ENCODE measurements at places on chromosomes 4 and X. TPM values are rescaled to one million over a fixed set of nuclear protein-coding genes. Genes with fewer than 3 reads are reported as not detected.

The MAOA gene
- polyA plus RNA-seq, result 31.9 TPM

DNA sequence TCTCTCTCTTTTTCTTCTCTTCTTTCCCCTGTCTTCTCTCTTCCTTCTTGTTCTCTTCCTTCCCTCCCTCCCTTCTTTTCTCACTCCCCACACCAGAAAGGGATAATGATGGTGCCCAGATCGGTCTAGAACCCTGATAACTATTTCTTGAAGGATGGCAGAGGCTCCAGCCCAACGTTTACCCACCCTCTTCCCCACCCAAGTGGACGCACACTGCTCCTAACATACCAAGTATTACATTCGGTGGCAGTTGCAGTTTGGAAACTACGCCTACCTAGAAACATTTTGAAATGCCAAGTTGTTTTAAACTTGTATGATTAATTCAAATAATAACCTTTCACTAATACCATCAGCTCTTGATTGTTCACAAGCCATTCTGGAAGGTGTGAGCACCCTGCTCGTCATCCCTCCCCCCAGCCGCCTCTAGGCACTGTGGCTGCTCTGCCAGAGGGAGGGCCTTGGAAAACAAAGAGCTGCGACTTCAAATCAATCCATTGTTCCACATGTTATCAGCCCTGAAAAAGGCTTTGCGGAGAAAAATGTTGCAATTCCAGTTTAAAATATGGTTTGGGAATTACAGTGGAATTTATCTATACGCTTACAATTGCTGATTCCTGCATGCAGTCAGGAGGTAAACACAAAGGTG is 1017.5 kb upstream of the TENM3 start:
- no peak for DNase-seq

The DDIT4L gene
- 3.2 TPM for polyA plus RNA-seq

GRCh38 chrX:1398431-1399340 is 6.8 kb upstream of the SLC25A6 start:
- DNase-seq, result no peak

DNA sequence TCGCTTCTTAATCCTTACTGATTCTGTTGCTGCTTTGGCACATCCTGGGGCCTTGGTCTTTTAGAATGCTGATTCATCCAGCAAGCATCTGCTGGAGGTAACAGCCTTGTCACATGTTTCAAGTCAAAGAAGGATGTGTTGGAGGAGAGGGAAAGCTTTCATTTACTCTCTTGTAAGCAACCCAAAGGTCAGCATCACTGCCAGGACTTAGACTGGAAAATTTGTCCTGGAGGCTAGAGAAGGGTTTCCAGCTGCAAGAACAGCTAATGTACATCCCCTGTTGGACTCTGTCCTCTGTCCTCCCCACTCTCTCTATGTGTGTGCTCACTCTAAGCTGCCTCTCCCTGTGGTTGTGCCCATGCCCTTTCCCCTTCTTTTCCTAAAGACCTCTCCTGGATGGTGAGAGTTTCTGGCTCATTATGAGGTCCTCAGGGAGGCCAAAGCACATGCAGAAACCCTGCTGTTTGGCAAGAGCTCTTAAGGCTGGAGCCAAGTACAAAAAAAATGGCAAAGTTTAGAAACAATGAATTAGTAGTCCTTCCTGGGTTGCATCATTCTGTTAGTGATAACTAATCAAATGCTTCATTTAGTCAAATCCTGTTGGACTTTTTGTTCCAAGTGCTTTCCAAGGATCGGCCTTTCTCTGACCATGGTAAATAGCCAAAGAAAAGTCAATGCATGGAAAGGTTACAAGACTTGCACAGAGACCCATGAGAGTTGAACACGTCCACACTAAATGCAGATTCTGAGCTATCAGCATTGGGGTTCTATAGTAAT is 13.4 kb upstream of the SRPX start:
- no peak for DNase-seq

GRCh38 chr4:46388857-46389256 is 1.1 kb downstream of the GABRA2 start:
- DNase-seq, result no peak

- no peak for DNase-seq
These were observed 92.6 kb upstream of the KDR start for GRCh38 chr4:55218041-55218440.

GRCh38 chrX:138287205-138287877 is 424.2 kb downstream of the FGF13 start:
- peak; percentile 5 for DNase-seq

DNA sequence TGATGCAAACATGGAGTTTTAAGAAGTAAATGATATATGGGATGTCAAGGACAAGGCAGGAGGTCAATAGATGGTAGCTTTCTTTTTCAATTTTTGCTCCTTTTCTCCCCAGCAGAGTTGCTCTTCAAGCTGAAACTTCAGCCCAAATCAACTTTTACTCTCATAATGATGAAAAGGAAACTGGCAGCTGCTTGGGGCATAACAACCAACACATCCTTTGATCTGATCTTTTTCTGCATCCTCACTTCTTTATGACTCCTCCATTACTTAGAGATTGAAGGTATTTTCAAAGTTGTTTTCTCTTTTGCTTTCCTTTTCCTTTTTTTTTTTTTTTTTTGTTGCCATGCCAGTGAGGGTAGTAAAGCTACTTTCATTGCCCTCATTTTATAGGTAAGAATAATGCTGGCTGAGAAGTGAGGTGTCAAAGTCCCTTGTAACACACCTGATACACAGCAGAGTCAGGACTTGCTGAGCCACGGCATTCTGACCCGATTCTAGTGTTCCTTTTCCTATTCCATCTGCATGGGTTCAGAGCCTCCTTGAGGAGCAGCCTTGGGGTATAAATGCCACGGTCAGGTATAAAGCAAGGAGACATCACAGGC is 26.9 kb downstream of the SLC2A9 start:
- DNase-seq, result no peak

The TSPAN7 gene
- 62.9 TPM for polyA plus RNA-seq

DNA sequence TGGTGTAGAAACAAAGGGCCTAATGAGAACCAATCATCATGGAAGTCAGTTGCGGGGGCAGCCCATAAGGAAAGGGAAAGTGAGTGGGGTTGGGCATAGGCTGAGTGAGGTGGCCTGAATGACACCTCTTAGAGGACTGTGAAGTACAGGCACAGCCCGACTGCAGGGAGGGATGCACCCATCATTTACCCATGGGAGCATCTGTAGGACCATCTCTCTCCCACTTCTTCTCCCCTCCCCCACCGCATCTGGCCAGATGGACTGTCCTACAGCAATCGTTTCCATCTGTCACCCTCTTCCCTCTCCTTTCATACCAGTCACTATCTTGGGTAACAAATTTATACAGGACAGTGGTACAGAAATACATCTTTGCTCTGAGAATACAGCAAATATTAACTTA is 4.2 kb downstream of the STBD1 start:
- no peak for DNase-seq

The VCX2 gene
- not detected for polyA plus RNA-seq

- no peak for DNase-seq
These were observed 137.5 kb downstream of the ZNF674 start for GRCh38 chrX:46407753-46408130.

DNA sequence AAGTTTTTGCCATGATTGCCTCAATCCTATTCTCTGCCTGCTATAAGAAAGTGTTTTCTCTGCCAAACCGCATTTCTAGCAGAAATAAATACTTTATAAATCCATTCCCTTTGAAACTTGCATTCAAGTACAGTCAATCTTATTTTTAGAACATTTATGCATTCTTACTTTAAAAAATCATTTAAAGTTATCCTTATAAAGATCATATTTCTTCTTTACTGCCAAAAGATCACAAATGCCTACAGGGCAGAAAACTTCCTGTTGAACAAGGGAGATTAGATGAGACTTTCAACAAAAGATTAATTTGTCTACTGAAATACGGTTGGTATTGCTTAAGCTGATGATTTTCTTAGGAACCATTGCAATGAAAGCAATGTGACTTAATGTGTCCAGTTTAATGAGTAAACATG is 207.2 kb upstream of the SLIT2 start:
- DNase-seq, result no peak
